Osteoblast (primary cell): ENCODE measurements at places on chromosomes 1 and 21. TPM values are rescaled to one million over a fixed set of nuclear protein-coding genes. Genes with fewer than 3 reads are reported as not detected.
A peak's percentile ranks its signal among the peaks of the same experiment; 100 is the strongest.

The SLC1A7 gene
- under 0.01 and 0.36 TPM in 2 replicates for total RNA-seq

The FYB2 gene
- total RNA-seq, result not detected in 2 replicates

The E2F2 gene
- total RNA-seq, result under 0.01 and 0.29 TPM in 2 replicates

The OR6K3 gene
- not detected in 2 replicates for total RNA-seq

The RGS8 gene
- total RNA-seq, result not detected in 2 replicates

The TRNP1 gene
- 6.5 TPM in 2 replicates for total RNA-seq

The KCND3 gene
- total RNA-seq, result 3.6 and 6.5 TPM in 2 replicates

The TIAM1 gene
- total RNA-seq, result 13.6 and 16.3 TPM in 2 replicates

The CELA2B gene
- total RNA-seq, result 0.36 TPM in 1 of 2 replicates, not detected in the other

DNA sequence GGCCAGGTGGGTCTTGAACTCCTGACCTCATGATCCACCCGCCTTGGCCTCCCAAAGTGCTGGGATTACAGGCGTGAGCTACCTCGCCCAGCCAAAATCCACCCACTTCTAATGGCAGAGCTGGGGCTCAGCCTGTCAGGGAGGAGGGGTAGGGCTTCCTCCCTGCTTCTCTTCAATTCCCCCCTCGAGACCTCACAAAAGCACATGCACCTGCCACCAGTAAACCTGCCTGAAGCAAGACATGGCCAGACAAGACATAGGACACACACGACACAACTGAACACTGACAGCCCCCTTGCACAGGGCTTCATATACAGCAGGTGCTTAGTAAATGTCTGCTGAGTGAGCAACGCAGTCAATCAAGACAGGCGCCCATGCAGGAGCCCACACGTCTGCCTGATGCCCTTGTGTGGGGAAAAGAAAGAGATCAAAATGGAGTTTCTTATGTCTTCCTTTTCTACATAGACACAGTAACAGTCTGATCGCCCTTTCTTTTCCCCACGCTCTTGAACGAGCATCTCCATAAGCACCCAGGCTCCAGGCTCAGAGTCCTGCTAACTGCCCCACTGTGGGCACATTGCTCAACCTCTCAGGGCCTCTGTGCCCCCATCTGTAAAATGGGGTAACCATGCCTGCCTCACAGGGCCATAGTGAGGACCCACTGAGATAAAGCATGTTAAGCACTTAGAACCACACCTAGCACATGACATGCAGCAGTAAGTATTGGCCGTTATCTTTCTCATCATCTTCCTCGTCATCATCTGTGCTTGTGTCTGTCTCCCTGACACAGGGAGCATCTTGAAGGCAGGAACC, 8.8 kb downstream of the SDC3 start:
- peak; percentile 59 for DNase-seq

DNA sequence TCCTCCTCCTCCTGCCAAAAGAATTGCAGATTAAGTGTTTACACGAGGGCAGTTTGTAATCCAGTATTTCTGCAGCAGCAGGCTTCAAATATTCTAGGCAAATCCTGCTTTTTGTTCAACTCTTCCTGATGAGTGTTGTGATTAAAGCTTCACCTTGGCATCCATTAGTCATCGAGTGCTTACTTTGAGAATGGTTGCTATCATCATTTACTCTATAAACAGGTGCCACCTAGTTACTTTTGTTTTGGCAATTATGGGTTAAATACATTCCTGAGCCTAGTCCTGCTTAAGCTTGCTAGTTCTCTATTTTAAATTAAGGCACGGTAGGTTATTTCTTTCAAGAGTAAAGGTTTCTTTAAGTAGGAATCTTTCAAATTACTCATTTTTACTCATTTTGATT, 20.3 kb downstream of the PDC start:
- DNase-seq, result no peak

DNA sequence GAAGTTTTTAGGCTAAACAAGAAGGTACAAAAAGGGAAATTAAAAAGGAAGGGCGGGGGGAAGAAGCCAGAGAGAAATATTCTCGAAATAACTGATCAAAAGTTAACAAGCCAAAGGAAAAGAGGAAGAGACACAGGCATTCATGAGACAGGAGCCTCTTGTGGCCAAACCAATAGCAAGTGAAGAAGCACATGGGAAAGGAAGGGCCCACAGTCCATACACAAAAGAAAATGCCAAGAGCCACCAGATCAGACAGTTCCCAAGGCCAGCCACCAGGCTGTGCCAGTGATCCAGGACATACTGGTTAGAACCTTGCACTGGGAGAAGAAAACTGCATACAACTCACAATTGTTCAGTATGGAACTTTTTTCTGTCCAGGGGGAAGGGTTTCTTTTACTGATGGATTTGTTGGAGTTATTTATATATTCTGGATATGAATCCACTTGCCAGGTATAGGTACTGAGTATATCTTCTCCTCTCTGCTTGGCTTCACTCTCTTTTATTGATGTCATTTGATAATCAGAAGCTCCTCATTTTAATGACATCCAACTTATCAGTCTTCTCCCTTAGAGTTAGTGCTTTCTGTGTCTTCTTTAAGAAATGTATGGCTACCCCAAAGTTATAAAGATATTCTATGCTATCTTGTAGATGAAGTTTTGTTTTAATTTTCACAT, 76.8 kb downstream of the CD46 start:
- DNase-seq, result no peak

DNA sequence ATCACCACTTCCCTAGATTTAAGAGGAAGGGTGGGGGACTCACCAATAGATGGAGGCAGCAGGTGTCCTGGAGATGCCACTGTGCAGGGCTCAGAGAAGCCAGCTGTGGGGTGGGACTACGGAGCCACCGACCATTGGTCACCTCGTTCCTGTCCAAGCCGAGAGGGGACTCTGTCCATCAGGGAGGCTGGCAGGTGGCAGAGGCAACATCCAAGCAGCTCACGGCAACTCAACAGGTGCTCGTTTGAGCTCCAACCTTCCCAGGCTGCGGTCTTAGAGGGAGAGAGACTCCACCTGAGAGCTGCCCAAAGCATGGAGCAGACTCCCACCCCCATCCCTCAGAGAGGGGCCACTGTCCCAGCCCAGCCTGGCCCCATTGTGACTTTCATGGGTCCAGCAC, 71.4 kb downstream of the IGSF21 start:
- no peak for DNase-seq

GRCh38 chr1:225601902-225602589, 50.9 kb downstream of the ENAH start:
- no peak for DNase-seq

- peak; percentile 80 for DNase-seq
These were observed at the start of gene CR1L for GRCh38 chr1:207644852-207645634. Gene CR1L (plus strand): TSS chr1:207645133. CDS start chr1:207645234, 101 bp downstream.

DNA sequence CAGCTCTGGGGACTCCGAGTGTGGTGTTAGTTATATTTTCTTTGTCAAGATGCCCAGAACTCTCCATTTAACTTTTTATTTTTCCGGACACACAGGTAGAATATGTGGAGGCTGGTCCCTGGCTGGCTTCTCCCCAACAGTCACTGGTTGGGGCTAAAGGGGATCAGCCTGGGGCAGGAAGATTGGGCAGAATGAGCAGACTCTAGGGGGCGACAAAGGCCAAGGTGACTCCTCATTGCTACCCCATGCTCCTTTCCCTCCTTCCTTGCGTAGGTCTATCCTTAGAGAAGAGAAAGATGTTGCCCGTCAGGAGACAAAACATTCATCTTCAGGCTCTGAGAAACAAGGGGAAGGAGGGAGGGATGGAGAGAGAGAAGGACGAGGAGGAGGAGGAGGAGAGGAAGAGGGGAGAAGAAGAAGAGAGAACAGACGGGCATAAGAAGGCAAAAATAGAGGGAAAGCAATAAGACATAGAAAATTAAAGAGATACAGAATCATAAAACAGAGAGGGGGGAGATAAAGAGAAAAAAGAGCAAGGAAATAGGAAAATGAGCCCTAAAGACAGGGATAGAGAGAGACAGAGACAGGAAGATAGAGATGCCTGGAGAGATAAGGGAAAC, 89.9 kb downstream of the FOXD2 start:
- no peak for DNase-seq

- DNase-seq, result peak; percentile 10
These were observed 17.4 kb upstream of the DDOST start for GRCh38 chr1:20678599-20678998.

- no peak for DNase-seq
These were observed 45.6 kb upstream of the HFM1 start for GRCh38 chr1:91450260-91450659.

- DNase-seq, result no peak
These were observed 1.2 kb downstream of the HMGCS2 start for GRCh38 chr1:119767486-119767885.

GRCh38 chr1:89065079-89065868, at the start of gene GBP1:
Gene GBP1 (minus strand): TSS chr1:89065208. CDS start chr1:89063234, 1,974 bp downstream.
- no peak for DNase-seq

DNA sequence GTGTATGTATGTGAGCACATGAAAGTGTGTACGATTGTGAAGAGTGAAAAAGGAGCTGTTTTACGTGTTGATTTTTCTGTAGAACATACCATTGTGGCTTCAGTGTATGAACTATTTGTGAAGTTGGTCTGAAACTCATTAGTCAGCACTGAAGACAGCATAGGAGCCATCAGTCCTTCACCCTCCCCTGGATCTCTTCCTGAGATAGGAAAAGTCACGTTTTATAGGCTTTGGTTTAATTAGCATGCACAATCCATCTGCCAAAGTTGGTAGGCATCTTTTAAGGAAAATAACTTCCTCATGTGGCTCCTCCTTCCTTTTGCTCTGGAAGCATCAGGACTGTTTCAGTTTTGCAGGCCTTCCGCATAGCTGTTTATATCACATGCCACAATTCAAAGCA, 1.4 kb upstream of the RABIF start:
- no peak for DNase-seq

DNA sequence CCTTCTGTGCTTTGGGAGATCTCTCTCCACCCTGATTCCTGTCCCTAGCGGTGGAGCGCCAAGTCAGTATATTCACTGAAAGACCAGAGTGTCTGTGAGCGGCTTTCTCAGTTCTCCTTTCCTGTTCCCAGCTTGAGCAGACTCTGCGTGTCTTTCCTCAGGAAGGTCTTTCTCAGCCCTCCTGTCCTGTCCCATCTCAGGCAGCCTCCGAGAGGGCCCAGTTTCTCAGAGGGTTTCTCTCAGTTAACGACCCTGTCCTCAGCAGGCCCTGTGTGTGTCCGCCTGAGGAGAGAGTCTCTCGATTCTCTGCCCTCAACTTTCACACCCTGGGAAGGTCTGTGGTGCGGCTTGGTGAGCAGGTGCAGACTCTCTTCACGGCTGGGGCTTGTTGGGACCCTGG, 34.0 kb upstream of the CHIT1 start:
- no peak for DNase-seq

GRCh38 chr1:161001525-161001924, 19.4 kb downstream of the F11R start:
- DNase-seq, result no peak

GRCh38 chr21:37149411-37149810, 76.4 kb downstream of the TTC3 start:
- no peak for DNase-seq
